ENCODE measurements at places on chromosomes 13 and 19.

- DNase-seq: peak; percentile 63
These were observed 59.3 kb downstream of the OXGR1 start for GRCh38 chr13:96934889-96935489.

DNA sequence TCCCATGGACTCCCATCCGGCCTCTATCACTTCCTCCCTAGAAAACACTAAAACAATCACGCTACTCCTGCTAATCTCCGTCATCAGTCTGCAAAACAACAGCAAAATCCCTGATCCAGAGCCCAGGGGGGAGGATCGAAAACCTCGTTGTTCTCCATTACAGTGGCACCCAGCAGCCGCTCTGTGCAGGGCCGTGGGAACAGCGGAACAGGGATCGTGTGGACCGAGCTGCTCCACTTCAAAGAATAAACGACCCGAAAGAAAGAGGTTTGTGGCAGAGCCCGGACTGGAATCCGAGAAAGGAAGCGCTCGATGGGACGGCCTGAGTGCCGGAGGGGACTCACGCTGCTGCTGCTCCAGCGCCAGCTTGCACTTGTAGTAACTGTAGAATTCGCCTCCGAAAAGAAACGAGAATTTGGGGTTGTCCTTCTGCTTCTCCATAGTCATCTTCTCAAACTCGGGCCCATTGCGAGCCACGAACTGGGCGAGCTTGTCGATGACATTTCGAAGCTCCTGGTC is 652 bp downstream of the CHERP start:
- no peak for DNase-seq

GRCh38 chr13:59061621-59062020 is 1102.1 kb downstream of the DIAPH3 start:
- no peak for DNase-seq

DNA sequence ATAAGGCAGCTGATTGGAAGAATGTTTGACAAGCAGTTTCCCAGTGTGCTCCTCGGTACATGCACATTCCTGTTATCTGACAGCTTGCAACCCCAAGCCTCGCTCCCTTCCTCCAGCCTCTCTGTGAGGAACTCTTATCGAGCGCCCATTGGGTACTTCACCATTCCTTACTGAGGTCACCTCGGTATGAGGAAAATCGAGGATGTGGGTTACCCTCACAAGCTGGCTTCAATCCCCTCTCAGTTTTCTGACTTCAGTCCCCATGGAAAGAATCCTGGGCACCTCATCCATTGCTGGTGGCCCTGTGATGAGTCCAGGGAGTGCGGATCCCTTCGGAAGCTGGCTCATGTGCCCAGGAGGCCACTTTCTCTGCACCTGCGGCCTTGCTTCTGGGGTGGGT is 17.3 kb downstream of the TEX29 start:
- DNase-seq: no peak

GRCh38 chr13:25249001-25249543 is 38.2 kb downstream of the MTMR6 start:
- no peak for DNase-seq

DNA sequence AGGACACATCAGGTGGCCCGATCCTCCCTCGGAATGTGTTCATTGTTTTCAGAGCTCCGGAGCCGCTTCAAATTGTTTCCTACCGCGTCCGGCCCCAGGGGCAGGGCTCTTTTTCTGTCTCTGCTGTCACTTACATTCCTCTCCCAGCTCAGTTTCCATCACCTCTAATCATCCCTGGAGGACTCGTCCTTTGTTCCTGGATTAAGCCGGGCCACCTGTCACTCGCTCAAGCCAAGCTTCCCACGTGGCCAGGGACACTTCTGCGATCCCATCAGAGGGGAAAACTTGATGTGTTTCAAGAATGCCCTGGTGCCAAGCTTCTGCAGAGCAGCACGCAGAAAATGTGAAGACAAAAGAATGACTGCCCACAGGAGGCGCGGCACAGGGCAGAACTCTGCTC is 13.5 kb downstream of the IL17D start:
- peak; percentile 60 for DNase-seq

GRCh38 chr13:94813920-94814475 is 101.7 kb upstream of the SOX21 start:
- DNase-seq: no peak

All from islet precursor cell (in vitro differentiated cells).